ENCODE measurements at places on chromosomes 1 and 21.

- DNase-seq = no peak
These were observed 47.1 kb upstream of the ZYG11A start for GRCh38 chr1:52795464-52795863.

- DNase-seq = no peak
These were observed 250.2 kb downstream of the CACNA1E start for GRCh38 chr1:181733486-181733885.

DNA sequence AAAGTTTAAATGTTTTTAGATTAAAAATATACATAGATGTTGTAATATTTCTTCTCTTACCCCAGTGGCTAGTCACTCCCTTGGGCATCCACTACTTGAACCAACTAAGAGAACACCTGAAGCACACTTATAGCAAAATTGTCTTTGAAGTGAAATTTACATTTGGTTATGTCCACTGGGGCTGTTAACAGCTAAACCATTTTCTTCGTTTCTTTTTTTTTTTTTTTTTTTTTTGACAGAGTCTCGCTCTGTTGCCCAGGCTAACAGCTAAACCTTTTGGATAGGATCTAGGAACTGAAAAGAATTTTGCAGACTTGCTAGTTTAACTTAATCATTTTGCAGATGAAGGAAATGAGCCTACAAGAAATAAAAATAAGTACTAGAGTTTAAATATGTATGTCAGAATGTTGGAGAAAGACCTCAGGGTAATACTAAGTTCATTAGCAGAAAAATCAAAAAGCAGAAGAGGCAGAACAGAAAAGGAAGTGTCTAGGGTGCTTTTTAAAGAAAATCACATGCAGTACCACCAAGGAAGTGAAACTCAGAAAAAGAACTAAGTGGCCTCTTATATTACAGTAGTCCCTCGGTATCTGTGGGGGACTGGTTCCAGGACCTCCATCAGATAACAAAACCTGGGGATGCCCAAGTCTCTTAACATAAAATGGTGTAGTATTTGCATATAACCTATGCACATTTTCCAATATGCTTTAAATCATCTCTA, 11.8 kb downstream of the DRAM2 start:
- peak; percentile 37 for DNase-seq

GRCh38 chr1:93542398-93542797, 94.5 kb downstream of the FNBP1L start:
- no peak for DNase-seq

DNA sequence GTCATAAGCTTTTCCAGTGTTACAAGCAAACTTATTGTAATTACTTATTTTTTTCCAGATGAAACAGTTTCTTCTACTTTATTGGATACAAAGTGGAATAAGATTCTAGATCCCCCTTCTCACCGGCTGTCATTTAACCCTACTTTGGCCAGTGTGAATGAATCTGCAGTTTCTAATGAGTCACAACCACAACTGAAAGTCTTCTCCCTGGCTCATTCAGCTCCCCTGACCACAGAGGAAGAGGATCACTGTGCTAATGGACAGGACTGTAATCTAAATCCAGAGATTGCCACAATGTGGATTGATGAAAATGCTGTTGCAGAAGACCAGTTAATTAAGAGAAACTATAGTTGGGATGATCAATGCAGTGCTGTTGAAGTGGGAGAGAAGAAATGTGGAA, 95.5 kb downstream of the ZFYVE9 start:
- no peak for DNase-seq

GRCh38 chr1:39825432-39825941, 36.8 kb upstream of the BMP8B start:
- no peak for DNase-seq

DNA sequence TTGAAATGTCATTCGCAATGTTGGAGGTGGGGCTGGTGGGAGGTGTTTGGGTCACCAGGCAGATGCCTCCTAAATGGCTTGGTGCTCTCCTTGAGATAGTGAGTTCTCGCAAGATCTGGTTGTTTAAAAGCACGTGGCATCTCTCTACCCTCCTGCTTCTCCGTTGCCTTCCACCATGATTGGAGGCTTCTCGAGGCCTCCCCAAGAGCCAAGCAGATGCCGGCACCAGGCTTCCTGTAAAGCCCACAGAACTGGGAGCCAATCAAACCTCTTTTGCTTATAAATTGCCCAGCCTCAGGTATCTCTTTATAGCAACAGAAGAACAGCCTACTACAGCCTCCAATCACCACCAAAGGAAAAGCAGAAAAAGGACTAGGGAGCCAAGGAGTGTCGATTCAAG, 80.5 kb downstream of the PDE9A start:
- DNase-seq = no peak

GRCh38 chr1:201540846-201541735, 2.2 kb downstream of the NAV1 start:
- DNase-seq = no peak

- no peak for DNase-seq
These were observed 2.0 kb downstream of the CSRP1 start for GRCh38 chr1:201504799-201505502.

GRCh38 chr1:232984577-232985425, 34.4 kb downstream of the NTPCR start:
- DNase-seq = no peak

DNA sequence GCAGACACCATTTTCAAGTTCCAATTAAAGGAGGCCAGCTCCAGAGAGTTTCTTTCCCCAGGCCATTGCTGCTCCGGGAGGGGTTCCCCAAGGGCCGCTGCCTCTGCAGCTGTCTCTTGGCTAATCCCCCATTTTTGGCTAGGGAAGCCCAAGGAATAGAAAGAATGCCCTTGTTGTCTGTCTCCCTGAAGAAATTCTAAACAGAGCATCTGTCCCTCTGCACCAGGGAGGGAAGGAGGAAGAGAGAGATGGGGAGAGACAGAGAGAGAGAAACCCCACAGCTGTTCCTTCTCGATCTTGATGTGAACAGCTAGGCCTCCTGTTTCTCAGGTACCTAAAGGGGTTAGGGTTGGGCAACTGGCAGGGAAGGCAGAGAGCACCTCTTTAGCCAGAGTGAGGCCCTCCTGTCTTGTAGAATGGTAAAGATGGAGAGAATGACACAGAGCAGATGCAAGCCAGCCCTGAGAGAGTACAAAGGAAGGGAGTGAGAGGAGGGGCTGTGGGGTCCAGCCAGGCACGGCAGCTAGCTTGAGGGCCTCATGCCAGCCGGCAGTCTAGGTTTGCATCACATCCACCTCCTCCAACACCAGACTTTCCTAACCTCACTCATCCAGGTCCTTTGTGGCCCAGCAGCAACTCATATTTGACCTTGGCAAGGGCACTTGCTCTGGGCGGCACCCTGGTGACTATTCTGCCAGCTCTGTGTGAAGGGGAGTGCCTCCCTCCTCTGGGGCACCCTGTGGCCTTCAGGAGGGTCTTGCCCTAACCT, 13.1 kb downstream of the OPTC start:
- DNase-seq = no peak

DNA sequence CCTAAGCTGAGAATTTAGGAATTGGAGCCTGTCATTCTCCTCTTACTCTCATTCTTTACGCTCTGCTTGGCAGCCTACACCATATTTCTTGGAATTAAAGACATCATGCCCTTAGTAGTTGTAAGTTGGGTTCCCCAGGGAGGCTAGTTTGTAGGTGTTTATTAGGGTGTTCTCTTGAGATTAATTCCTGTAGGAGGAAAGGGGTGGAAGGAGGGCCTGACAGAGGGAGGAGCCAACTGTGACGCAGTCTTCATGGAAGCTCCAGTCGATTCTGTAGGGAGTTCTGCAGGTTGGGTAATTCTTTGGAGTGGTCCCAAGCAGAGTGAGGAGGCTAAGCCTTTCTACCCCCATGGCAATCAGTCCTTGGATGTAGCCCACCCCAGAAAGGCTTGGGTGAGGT, 111.4 kb downstream of the HHAT start:
- no peak for DNase-seq

GRCh38 chr21:14376854-14377253, 6.1 kb downstream of the HSPA13 start:
- DNase-seq = peak; percentile 4

- no peak for DNase-seq
These were observed 57.8 kb upstream of the CD1D start for GRCh38 chr1:158122833-158123388.

GRCh38 chr1:58861506-58861905, 77.7 kb upstream of the JUN start:
- DNase-seq = peak; percentile 14

DNA sequence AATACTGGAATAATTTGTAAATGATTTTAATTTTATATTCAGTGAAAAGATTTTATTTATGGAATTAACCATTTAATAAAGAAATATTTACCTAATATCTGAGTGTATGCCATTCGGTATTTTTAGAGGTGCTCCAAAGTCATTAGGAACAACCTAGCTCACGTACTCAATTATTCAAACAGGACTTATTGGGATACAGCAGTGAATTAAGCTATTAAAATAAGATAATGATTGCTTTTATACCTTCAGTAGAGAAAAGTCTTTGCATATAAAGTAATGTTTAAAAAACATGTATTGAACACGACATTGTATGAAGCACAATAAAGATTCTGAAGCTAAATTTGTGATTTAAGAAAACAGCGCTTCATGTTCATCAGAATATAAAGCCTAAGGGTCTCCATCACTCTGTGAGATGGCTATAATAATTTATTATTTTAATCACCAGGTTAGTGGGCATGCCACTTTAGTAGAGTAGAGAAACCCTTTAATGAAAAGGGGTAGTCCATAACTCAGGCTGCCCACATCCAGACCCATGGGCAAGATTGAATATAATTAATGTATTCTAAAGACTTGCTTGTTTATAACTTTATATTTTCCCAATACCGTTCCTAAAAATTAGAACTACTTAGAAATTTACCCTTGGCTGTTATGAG, 3.2 kb downstream of the CCN1 start:
- no peak for DNase-seq

- DNase-seq = no peak
These were observed 16.9 kb downstream of the CTH start for GRCh38 chr1:70427976-70428375.

- no peak for DNase-seq
These were observed 37.8 kb upstream of the CTTNBP2NL start for GRCh38 chr1:112358061-112358770.

GRCh38 chr1:217660353-217661062, 29.4 kb downstream of the SPATA17 start:
- peak; percentile 6 for DNase-seq

- no peak for DNase-seq
These were observed 4.5 kb upstream of the NCMAP start for GRCh38 chr1:24551290-24551959.

DNA sequence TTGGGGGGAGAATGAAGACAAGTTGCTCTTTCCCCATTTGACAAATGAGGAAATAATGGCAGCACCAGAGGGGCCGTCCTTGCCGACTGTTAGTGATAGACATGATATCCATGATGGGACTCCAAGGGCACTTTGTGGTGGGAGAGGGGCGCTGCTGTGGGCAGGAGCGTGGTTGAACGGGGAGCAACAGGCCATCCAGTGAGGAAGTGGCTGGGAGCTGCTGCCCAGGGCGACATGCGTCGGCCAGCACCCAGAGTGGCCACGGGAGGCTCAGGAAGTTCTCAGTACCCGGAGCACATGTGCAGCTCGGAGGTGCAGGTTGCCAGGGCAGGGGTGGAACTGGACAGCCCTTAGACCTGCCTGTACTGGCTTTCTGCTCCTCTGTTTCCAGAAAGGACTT, 71.0 kb downstream of the SLC35F3 start:
- DNase-seq = no peak

GRCh38 chr21:38247738-38248510, 8.9 kb upstream of the KCNJ15 start:
- no peak for DNase-seq

DNA sequence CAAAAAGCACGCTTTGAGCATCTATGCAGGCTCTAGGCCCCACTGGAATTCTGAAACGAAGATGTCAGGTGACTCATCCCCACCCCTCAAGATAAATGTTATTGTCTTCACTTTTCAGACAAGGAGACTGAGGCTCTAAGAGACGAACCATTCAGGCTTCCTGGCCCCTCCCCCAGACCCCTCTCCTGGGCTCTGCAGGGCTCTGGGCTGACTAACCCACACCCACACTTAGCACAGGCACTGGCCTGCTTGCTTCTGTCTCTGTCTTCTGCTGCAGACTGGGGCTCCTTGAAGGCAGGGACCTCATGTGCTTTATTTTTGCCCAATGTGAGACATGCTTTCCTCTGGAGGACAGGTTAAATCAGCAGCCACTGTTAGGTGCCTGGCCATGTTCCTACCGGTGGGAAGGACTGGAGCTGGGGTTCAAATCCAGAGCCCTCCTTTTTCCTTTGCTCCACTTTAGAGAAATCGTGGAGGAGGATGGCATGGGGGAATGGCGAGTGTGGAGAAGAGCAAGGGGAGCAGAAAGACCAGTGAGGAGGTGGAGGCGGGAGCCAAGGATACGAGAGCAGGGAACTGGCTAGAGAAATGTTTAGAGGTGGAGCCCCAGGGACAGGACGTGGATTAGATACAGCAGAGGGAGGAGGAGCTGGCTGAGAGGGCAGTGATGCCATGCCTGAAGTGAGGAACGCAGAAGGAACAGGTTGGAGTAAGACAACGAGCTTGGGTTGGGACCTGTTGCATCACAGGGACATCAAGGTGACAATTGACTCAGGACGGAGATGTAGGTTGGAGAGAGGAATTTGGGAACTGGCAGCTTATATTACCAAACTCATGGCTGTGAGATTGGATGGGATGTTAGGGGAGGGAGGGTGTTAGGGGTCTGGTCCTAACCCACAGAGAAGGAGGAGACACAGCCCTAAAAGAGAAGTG, 1.7 kb downstream of the TMEM125 start:
- DNase-seq = peak; percentile 26

- no peak for DNase-seq
These were observed 439.0 kb upstream of the USP24 start for GRCh38 chr1:55654171-55654570.

- DNase-seq = no peak
These were observed 10.3 kb downstream of the SHISA4 start for GRCh38 chr1:201898992-201899391.

- DNase-seq = no peak
These were observed 102.8 kb upstream of the ARHGEF16 start for GRCh38 chr1:3351449-3352298.

DNA sequence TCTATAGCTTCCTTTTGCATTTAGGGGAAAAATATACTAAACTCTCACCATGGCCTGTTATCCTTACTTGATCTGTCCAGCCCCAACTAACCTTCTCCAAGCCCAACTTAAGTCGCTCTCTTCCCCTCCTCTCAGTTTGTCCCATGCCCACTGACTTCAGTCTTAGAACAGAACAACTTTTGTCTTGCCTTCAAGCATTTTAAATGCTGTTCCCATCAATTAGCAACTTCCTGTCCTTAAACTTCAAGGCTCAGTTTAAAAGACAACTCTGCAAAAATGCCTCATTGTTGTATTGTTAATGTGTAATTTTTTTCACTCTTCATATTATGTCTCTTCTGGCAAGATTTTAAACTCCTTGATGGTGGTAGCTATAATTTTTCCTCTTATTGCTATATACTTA, 526.9 kb downstream of the NEGR1 start:
- DNase-seq = no peak

Data from activated CD8-positive, alpha-beta T cell treated with anti-CD3 and anti-CD28 coated beads for 36 hours (primary cell).